Pancreas (tissue), 10 donors: ENCODE measurements at places on chromosomes 6 and 20. TPM values are rescaled to one million over a fixed set of nuclear protein-coding genes. Genes with fewer than 3 reads are reported as not detected.

Gene KHDRBS2
- polyA plus RNA-seq, result 0.05 TPM

DNA sequence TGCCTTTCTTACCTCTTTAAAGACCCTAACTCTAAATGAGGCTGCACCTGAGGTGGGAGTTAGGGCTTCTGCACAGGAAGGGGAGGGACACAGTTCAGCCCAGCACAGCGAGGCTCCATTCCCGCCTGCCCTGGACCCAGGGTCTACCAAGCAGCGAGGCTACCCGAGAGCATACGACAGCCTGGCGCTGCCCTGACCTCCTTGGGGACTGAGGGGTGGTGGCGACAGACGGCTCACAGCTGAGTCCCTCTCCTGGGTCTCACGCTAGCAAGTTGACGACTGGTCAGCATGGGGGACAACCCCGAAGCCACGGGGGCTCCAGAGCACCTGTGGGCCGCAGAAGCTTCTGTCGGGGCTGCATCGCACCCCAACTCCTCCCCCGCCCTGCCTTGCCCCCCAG, 24.4 kb downstream of the SLC17A9 start:
- H3K4me1 ChIP-seq, result no peaks in the 10 kb centered on the region
- no peak overlapping the region for H3K27ac ChIP-seq
- H3K4me3 ChIP-seq, result no peak overlapping the region

DNA sequence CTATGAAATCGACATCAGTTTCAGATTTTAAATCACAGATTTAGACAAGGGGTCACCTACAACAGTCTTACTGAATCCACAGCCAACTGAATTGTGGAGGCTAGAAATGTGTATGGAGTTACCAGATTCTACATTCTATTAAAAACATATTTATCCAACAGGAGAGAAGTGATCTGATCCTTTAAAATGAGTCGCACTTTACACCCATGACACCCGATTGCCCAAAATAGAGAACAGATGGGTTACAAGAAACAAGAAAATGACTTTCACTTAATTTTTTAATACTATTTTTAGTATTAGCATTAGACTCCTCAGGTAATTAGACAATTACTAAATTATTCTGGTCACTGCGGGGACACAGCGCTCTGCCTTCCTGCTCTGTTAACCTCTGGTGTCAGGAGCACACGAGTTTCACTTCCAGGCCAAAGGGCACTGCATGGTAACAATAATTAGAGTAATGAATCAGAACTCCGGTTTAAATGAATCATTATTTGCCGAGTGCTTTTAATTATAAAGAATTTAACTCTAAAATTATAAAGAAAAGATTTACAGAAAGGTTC, 108.6 kb downstream of the ATP9A start:
- H3K4me3 ChIP-seq, result no peak overlapping the region
- DNase-seq, result no peak
- no peak overlapping the region for H3K27ac ChIP-seq
- H3K27me3 ChIP-seq, result no peaks in the 10 kb centered on the region
- no peaks in the 10 kb centered on the region for H3K36me3 ChIP-seq
- no peaks in the 10 kb centered on the region for H3K4me1 ChIP-seq

Gene CGA
- not detected for polyA plus RNA-seq

Gene DNMT3B
- polyA plus RNA-seq, result 3.4 TPM

- H3K4me1 ChIP-seq, result no peaks in the 10 kb centered on the region
- H3K36me3 ChIP-seq, result no peaks in the 10 kb centered on the region
- no peak for DNase-seq
- no peak overlapping the region for H3K27ac ChIP-seq
These were observed 9.5 kb downstream of the MYL9 start for GRCh38 chr20:36550790-36551299.

GRCh38 chr6:107787589-107787960, 36.5 kb downstream of the SCML4 start:
- no peaks in the 10 kb centered on the region for H3K4me1 ChIP-seq
- no peaks in the 10 kb centered on the region for H3K36me3 ChIP-seq
- H3K27ac ChIP-seq, result no peak overlapping the region
- DNase-seq, result no peak
- H3K27me3 ChIP-seq, result no peaks in the 10 kb centered on the region
- H3K4me3 ChIP-seq, result no peak overlapping the region

Gene C6orf15
- polyA plus RNA-seq, result not detected

DNA sequence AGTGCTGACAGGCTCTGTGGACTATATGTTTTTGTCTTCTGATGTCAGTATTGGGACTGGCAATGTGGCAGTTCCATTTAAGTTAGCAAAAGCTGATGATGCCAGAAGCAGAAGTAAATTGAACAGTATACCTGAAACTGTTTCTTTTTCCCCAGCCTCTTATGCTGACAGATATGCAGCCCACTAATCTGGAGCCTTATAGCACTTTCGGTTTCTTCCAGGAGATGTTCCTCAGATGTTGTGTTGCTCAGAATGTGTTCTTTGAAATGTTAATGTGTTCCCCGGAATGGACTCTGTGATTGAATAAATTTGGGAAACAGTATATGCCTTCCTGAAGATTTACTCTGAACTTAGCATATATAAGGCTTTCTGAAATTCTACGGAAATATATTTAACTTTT, 80.7 kb upstream of the MRAP2 start:
- no peak for DNase-seq
- H3K27ac ChIP-seq, result no peak overlapping the region
- H3K27me3 ChIP-seq, result no peaks in the 10 kb centered on the region
- H3K4me3 ChIP-seq, result no peak overlapping the region
- no peaks in the 10 kb centered on the region for H3K4me1 ChIP-seq

Gene BCAS4
- 4.8 TPM for polyA plus RNA-seq

Gene SLC22A2
- not detected for polyA plus RNA-seq

- peaks cover 45% of the 10 kb centered on the region for H3K27me3 ChIP-seq
- DNase-seq, result no peak
These were observed 730 bp downstream of the INSM1 start for GRCh38 chr20:20368418-20369249.

DNA sequence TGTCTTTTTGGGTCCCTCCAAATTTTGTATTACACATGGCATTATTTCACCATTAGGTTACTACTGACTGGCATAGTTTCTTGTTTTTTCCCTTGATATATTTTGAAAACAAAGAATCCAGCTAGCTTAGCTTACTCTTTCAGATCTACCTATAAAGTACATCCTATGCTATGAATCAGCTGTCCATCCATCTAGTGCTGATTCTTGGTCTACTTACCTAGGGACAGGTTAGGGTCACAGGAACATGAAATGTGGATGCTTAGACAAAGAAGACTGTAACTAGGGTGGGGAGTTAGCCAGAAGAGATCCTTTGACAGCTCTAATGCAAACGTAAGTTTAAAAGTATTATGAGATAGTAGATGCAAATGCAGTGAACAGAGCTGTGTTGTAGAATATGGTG, 91.7 kb downstream of the NKAIN2 start:
- no peaks in the 10 kb centered on the region for H3K4me1 ChIP-seq
- no peaks in the 10 kb centered on the region for H3K27me3 ChIP-seq
- H3K27ac ChIP-seq, result no peak overlapping the region
- no peak for DNase-seq
- H3K4me3 ChIP-seq, result no peak overlapping the region

DNA sequence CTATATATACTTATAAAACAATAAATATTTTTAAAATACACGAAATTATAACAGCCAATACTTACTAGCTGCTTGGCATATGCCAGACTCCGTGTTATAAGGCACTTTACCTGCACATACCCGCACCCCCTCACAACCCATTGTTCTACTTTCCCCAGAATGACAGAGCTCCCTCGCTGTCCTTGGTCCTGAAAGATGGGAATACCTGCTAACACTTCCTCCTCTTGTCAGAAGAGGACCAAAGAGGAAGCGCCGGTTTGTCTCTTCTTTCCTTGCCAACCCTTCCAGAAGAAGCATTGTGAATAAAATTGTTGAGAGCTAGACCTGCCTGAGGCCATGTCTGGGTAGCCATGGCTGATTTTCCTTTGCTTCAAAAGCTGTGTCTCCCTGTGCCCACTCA, 149.3 kb downstream of the PTPRT start:
- no peaks in the 10 kb centered on the region for H3K36me3 ChIP-seq
- H3K4me3 ChIP-seq, result no peak overlapping the region
- H3K27me3 ChIP-seq, result no peaks in the 10 kb centered on the region
- no peak for DNase-seq

GRCh38 chr6:164477101-164477500, 832.3 kb downstream of the C6orf118 start:
- no peak overlapping the region for H3K4me3 ChIP-seq
- no peak overlapping the region for H3K27ac ChIP-seq
- no peak for DNase-seq
- H3K27me3 ChIP-seq, result no peaks in the 10 kb centered on the region
- no peaks in the 10 kb centered on the region for H3K4me1 ChIP-seq

DNA sequence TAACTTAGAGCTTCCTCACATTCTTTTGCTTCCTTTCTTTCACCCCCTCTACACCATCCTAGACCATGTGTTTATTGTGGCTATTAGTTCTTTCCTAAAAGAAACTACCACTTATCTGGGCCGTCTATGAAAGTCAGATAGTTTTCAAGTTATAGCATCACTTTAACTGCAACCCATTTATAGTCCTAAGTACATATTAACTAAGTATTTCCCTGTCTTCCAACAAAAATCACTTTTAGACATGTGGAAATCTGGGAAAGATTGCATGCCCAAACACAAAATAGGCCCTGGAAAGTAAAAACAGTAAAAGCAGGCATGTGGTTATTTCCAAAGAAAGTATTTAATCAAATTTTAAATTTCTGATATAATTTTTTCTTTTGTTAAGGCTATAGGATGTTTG, 5.5 kb downstream of the MYLIP start:
- H3K27me3 ChIP-seq, result no peaks in the 10 kb centered on the region
- H3K4me1 ChIP-seq, result peaks cover 66% of the 10 kb centered on the region
- H3K27ac ChIP-seq, result no peak overlapping the region

Gene RIPOR2
- 0.38 TPM for polyA plus RNA-seq

DNA sequence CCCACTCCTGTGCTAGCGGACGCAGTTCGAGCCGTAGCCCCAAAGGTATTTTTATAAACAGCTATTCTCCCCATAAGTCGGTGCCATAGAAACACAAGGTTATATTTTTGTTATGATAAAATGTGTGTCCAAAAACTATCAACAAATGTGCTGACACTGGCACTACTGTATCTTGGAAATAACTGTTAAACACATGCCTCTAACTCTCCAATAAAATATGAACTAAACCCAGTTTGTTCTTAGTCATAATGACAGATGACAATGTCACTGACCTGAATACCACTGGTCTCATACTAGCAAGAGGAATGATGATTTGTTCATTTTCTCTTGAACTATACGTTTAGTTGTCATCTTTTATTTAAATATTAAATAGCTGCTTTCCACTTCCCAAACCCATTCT, 51.4 kb upstream of the NUP153 start:
- H3K27ac ChIP-seq, result no peak overlapping the region
- no peak overlapping the region for H3K4me3 ChIP-seq
- no peaks in the 10 kb centered on the region for H3K36me3 ChIP-seq

- H3K27me3 ChIP-seq, result no peaks in the 10 kb centered on the region
- no peak for DNase-seq
- peaks cover 6% of the 10 kb centered on the region for H3K4me1 ChIP-seq
- no peak overlapping the region for H3K4me3 ChIP-seq
- peaks cover 32% of the 10 kb centered on the region for H3K36me3 ChIP-seq
These were observed 10.7 kb downstream of the TXNDC5 start for GRCh38 chr6:7899889-7900213.

DNA sequence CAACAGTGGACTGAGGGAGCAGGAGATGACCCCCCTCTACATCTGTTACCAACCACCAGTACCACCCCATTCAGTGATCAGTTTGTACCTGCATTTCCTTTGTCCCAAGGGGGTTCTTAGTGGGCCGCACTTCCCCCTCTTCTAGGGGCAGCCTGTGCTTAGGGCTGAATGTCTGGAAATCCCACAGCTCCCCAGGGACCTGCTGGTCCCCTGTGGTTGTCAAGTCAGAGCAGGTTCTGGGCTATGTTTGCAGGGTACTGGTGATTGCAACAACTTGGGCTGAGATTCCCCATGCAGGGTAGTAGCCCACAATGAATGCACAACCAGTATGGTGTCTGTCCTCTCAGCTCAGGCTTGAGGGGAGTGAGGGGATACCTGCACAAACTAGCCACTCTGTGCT, 39.7 kb upstream of the COL10A1 start:
- H3K36me3 ChIP-seq, result no peaks in the 10 kb centered on the region
- no peak overlapping the region for H3K4me3 ChIP-seq
- H3K27me3 ChIP-seq, result no peaks in the 10 kb centered on the region
- H3K4me1 ChIP-seq, result no peaks in the 10 kb centered on the region

Gene ZNF165
- polyA plus RNA-seq, result 2.8 TPM
